ENCODE measurements at places on chromosomes 11 and 22.

DNA sequence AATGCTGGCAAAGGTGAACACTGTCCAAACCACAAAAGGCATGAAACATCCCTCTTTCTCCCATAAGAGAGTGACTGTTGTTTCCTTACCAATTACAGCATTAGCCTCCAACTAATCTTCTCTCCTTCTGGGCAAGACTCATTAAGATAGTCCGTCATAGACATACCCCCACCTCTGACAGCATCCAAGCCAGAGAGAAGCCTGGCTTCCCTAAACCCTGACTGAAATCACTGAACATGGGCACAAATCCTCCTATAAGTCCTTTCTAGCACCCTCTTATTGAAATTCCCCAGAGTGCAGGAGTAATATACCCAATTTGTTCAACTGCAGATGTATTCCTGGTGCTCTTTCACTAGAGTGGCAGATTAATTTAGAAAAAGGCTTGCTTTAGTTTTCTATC lies 1.7 kb upstream of the RNASEH2C start:
- no peak for DNase-seq

DNA sequence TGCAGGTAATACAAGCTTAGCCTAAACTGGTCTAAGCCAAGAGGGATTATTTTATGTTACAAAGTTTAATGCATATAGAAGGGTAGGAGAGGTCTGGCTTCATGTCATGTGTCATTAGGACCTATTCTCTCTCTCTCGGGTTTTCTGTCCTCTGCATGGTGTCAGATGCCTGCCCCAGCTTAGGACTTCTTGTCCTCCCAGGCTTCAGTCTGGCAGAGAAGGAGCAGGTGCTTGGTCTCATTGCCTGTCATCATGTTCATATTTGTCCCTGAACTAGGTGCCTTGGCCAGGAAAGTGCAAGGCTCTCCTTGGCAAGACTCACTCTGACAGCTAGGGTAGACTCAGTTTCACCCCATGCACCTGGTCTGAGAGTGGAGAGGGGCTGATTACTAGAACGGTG lies 126.3 kb downstream of the ADAMTS15 start:
- DNase-seq: no peak

DNA sequence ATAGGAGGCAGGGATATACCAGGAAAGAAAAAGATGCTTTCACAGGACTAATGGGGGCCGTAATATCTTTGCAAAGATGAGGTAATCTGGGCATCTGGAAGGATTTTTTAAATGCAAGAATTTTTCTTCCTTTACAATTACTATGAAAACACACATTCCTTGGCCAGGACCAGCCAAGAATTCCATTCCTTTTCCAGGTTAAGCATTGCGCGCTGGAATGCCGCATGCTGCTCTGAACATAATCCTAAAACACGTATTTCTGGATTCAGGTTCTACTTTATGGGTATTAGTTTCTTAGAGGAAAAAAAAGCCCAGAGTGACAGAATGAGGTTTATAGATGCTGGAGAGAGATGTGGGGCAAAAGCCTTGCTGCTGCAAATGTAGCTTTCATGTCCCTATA lies 99.4 kb upstream of the SORL1-AS1 start:
- no peak for DNase-seq

- DNase-seq: no peak
Observed at GRCh38 chr11:23205156-23205871, 345.0 kb upstream of the CCDC179 start.

- DNase-seq: no peak
Observed at GRCh38 chr11:83922318-83922717, 636.2 kb upstream of the CCDC90B start.

GRCh38 chr11:10930972-10931760 lies 73.3 kb upstream of the ZBED5 start:
- peak; percentile 37 for DNase-seq

- no peak for DNase-seq
Observed at GRCh38 chr11:11669233-11669846, 47.5 kb upstream of the GALNT18 start.

- no peak for DNase-seq
Observed at GRCh38 chr22:48640890-48641841, 1186.5 kb downstream of the BRD1 start.

GRCh38 chr11:102716527-102716926 lies 8.2 kb downstream of the MMP8 start:
- DNase-seq: no peak

DNA sequence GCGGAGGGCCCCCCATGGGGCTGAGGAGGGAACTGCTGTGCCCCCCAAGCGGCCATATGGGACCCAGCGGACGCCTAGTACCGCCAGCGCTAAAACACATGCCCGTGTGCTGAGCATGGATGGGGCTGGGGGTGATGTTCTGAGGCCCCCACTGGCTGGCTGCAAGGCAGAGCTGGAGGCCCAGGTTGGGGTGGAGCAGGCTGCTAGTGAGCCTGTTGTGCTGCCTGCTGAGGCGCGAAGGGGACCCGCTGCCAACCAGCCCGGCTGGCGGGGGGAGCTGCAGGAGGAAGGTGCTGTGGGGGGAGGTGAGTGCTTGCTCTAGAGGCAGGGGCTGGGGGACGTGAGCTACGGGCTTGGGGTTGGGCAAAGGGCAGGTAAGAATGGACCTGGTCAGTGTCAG lies 3.2 kb downstream of the PCNX3 start:
- no peak for DNase-seq

DNA sequence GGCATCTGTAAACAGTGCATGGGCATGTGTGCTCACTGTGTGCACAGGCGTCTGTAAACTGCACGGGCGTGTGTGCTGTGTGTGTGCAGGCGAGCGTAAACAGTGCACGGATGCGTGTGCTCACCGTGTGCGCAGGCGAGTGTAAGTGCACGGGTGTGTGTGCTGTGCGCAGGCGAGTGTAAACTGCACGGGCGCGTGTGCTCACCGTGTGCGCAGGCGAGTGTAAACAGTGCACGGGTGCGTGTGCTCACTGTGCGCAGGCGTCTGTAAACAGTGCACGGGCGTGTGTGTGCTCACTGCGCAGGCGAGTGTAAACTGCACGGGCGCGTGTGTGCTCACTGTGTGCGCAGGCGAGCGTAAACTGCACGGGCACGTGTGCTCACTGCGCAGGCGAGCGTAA lies 22.4 kb downstream of the RNH1 start:
- DNase-seq: no peak

GRCh38 chr11:94895451-94895850 lies 77.9 kb downstream of the CWC15 start:
- no peak for DNase-seq
